ENCODE measurements at places on chromosomes 2 and 18.

- DNase-seq = no peak
- H3K4me3 ChIP-seq = no peak overlapping the region
- H3K4me1 ChIP-seq = no peaks in the 10 kb centered on the region
- no peak overlapping the region for H3K27ac ChIP-seq
- no peaks in the 10 kb centered on the region for H3K36me3 ChIP-seq
These were observed 16.6 kb downstream of the NPPC start for GRCh38 chr2:231909631-231910030.

- H3K4me3 ChIP-seq = no peak overlapping the region
- no peaks in the 10 kb centered on the region for H3K27me3 ChIP-seq
- H3K4me1 ChIP-seq = no peaks in the 10 kb centered on the region
- no peak overlapping the region for H3K27ac ChIP-seq
- no peaks in the 10 kb centered on the region for H3K36me3 ChIP-seq
- DNase-seq = no peak
These were observed 254.6 kb upstream of the RBBP8 start for GRCh38 chr18:22678486-22678885.

- no peak overlapping the region for H3K4me3 ChIP-seq
- DNase-seq = no peak
- no peaks in the 10 kb centered on the region for H3K27me3 ChIP-seq
- H3K4me1 ChIP-seq = no peaks in the 10 kb centered on the region
These were observed 98.7 kb downstream of the COPS8 start for GRCh38 chr2:237184192-237184918.

GRCh38 chr18:25279556-25279955 lies 72.4 kb downstream of the ZNF521 start:
- no peak for DNase-seq
- no peaks in the 10 kb centered on the region for H3K27me3 ChIP-seq
- no peak overlapping the region for H3K4me3 ChIP-seq
- H3K36me3 ChIP-seq = no peaks in the 10 kb centered on the region
- H3K27ac ChIP-seq = no peak overlapping the region

DNA sequence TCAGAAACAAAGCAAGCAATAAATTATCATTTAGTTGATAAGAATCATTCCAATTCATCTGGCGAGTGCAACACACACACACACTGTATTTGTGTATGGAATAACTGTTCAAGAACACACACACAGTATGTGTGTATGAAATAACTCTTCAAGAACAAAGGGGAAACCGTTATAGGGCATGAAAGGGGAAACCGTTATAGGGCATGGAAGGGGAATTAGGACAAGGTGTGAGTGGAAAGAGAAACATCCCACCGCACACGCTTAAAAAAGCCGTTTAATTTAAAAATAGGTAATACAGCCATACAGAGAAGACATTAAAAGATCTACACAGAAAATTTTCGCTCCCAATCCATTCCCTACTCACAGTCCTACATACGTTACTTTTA lies 607 bp upstream of the TSN start:
- no peak overlapping the region for H3K27ac ChIP-seq
- no peaks in the 10 kb centered on the region for H3K27me3 ChIP-seq
- H3K4me3 ChIP-seq = peak overlapping the region; percentile 54
- no peaks in the 10 kb centered on the region for H3K4me1 ChIP-seq
- DNase-seq = no peak
- H3K36me3 ChIP-seq = peaks cover 22% of the 10 kb centered on the region

DNA sequence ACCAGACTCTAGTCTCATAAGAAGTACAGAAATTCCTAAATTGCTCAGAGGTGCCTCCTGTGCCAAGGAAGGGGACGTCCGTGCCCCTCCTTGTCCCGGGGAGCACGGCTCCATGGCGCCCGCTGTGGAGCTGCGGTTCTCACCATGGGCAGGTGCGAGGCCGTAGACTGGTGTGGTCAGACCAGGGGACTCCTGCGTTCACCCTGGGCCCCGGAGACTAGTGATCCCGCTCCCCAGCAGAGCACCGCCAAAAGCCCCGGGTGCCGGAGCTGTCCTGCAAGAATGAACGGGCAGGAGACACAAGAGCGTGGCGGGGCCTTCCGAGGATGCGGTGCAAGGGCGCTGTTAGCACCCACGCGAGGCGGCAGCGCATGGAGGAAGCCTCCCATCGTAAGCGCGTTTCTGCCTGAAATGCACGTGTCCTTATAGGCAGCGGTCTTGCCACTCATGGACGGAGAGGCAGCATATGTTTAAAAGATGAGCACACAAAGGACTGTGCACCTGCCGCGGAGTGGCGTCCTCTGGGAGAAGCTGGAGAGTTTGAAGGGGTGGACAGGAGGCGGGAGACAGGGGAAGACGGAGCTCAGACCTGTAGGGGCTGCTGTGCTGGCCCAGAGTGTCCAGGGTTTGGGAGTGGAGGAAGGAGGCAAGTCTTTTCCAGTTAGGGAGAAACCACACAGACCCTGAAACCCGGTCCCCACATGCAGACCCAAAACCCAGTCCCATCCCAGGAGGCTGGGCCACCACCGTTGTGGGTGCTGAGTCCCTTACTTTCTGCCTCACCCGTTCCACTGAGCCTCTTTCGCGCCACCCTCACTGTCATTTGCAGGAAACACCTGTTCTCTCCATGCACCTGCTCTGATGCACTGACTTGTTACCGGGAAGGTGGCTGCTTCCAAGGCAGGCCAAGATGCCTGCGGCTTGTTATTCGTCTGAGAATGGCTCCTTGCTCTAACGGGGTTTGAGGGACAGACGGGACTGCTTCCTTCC lies 7.5 kb upstream of the KCNG2 start:
- no peak overlapping the region for H3K4me3 ChIP-seq
- H3K4me1 ChIP-seq = no peaks in the 10 kb centered on the region
- no peak overlapping the region for H3K27ac ChIP-seq

DNA sequence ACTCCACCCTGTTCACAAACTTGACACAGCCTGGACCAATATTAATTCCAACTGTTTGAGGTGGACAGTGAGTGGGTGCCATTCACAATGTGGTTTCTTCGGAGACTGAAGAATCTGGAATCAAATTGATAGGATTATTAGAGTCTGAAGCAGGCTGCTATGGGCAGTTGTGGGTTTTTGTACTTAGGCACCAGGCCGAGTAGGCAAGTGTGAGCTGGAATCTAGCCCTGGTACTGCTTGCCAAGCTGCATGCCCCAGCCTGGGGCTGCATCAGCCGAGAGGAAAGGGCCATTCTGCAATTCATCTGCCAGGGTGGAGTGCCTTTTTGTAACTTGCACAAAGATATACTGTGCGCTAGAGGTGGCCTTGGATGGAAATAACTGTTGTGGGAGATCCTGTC lies 654.7 kb upstream of the FANCL start:
- no peak overlapping the region for H3K27ac ChIP-seq
- DNase-seq = no peak
- H3K4me3 ChIP-seq = no peak overlapping the region
- no peaks in the 10 kb centered on the region for H3K4me1 ChIP-seq
- H3K27me3 ChIP-seq = no peaks in the 10 kb centered on the region
- no peaks in the 10 kb centered on the region for H3K36me3 ChIP-seq

- no peak overlapping the region for H3K27ac ChIP-seq
- DNase-seq = no peak
- no peak overlapping the region for H3K4me3 ChIP-seq
- H3K4me1 ChIP-seq = no peaks in the 10 kb centered on the region
These were observed 243.5 kb downstream of the ASXL3 start for GRCh38 chr18:33821503-33821902.

DNA sequence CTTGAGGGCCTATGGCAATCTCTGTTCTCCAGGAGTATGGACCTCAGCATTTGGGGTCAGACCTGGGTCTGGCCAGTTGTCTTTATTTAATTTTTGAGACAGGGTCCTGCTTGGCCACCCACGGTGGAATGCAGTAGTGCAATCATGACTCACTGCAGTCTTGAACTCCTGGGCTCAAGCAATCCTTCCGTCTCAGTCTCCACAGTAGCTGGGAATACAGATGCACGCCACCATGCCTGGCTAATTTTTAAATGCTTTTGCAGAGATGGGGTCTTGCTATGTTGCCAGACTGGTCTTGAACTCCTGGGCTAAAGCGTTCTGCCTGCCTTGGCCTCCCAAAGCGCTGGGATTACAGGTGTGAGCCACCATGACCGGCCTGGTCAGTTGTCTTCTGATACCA lies 46.4 kb upstream of the INHBB start:
- no peaks in the 10 kb centered on the region for H3K4me1 ChIP-seq
- no peak for DNase-seq
- no peaks in the 10 kb centered on the region for H3K27me3 ChIP-seq
- H3K27ac ChIP-seq = no peak overlapping the region

GRCh38 chr2:215579809-215580208 lies 143.9 kb upstream of the FN1 start:
- no peak overlapping the region for H3K4me3 ChIP-seq
- no peak for DNase-seq
- no peak overlapping the region for H3K27ac ChIP-seq
- no peaks in the 10 kb centered on the region for H3K27me3 ChIP-seq

GRCh38 chr2:83650898-83651297 lies 808.2 kb downstream of the SUCLG1 start:
- H3K4me3 ChIP-seq = no peak overlapping the region
- no peak for DNase-seq
- H3K36me3 ChIP-seq = no peaks in the 10 kb centered on the region
- H3K27ac ChIP-seq = no peak overlapping the region
- no peaks in the 10 kb centered on the region for H3K27me3 ChIP-seq
- H3K4me1 ChIP-seq = no peaks in the 10 kb centered on the region

DNA sequence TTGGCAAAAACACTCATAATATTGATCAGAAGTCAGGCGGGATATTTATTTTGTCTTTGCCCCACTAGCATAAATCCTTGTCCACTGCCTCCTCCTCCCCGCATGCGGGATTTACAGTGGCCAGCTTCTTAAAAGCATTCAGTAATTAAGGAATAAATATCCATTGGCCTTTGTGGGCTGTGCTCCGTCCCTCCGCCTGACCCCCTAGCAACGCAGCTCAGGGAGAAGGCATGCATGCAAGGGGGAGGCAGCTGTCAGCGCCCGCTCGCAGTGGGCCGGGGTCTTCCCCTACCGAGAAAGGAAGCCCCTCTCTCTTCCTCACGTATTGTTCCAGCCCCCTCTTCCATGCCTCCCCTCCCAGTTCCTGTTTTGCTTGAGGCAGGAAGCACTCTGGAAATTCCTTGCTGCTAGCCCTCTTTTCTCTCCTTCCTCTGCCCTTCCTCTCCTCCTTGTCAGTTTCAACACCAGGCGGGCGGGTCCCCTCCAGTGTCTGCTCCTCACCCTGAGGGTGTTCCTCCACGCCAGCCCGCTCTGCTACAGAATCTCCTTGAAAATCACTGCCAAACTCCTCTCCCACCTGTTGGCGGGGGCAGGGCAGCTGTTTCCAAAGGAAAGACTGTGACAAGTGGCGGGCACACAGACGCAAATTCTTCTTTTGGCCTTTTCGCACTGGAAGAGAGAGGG lies 60.1 kb downstream of the GBX2 start:
- no peaks in the 10 kb centered on the region for H3K27me3 ChIP-seq
- no peak for DNase-seq
- H3K27ac ChIP-seq = no peak overlapping the region

- no peak for DNase-seq
- H3K4me3 ChIP-seq = no peak overlapping the region
- H3K36me3 ChIP-seq = no peaks in the 10 kb centered on the region
- no peaks in the 10 kb centered on the region for H3K4me1 ChIP-seq
These were observed 54.9 kb upstream of the MAP2 start for GRCh38 chr2:209368914-209369313.

DNA sequence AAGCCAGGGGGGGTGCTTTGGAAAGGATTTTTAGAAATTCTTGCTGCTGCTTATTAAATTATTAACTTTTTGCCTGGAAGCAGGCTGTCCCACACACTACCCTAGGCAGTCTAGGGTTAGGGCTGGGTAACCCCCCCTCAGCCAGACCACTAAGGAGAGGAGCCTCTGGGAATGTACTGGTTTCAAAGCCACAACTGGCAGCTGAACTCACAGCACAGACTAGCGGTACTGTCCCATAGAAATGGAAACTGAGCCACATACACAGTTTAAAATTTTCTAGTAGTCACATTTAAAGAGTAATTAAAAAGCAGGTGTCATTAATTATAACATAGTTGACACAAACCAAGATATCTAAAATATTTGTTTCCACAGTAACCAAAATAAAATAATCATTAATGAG lies 50.1 kb downstream of the SPRED2 start:
- no peak overlapping the region for H3K27ac ChIP-seq
- no peaks in the 10 kb centered on the region for H3K36me3 ChIP-seq
- peaks cover 4% of the 10 kb centered on the region for H3K4me1 ChIP-seq
- no peak overlapping the region for H3K4me3 ChIP-seq

GRCh38 chr2:186445506-186445905 lies 40.6 kb upstream of the ZC3H15 start:
- DNase-seq = no peak
- no peaks in the 10 kb centered on the region for H3K27me3 ChIP-seq
- peaks cover 3% of the 10 kb centered on the region for H3K4me1 ChIP-seq
- H3K27ac ChIP-seq = no peak overlapping the region
- H3K4me3 ChIP-seq = no peak overlapping the region

- H3K4me1 ChIP-seq = no peaks in the 10 kb centered on the region
- H3K4me3 ChIP-seq = no peak overlapping the region
- no peaks in the 10 kb centered on the region for H3K36me3 ChIP-seq
These were observed 77.2 kb downstream of the NEURL3 start for GRCh38 chr2:96427917-96428316.

- no peak overlapping the region for H3K4me3 ChIP-seq
- peaks cover 7% of the 10 kb centered on the region for H3K4me1 ChIP-seq
- peak overlapping the region; percentile 24 for H3K27ac ChIP-seq
These were observed 25.8 kb downstream of the KIF1A start for GRCh38 chr2:240794178-240794721.

- peaks cover 10% of the 10 kb centered on the region for H3K4me1 ChIP-seq
- H3K36me3 ChIP-seq = no peaks in the 10 kb centered on the region
- no peaks in the 10 kb centered on the region for H3K27me3 ChIP-seq
- DNase-seq = no peak
These were observed 30.5 kb downstream of the NAB1 start for GRCh38 chr2:190679391-190679790.

DNA sequence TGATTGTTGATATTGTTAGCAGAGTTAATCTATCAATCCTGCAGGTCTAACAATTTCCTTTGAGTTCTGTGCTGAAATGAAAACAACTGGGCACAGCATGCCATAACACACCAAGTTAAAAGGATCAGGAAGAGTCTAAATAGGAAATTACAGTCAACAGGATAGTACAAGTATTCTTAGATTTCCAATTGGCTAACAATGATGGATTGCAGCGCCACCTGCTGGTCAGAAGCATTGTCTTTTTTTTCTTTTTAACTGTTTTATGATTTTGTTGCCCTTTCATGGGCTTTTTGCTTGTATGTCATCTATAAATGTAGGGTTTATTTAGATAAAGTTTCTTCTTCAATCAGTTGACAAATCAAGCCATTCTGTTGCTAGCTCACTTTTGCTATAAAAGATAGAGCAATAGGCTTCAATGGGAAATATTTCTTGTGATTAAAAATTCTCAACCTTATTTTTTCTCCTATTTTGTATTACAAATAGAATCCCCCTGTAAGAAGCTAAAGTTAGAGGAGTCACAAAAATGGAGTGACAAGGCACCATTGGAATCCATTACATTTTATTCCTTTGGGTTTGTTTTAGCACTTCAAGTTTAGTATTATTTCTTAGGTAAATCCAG lies 40.8 kb upstream of the RPRM start:
- peaks cover 2% of the 10 kb centered on the region for H3K27me3 ChIP-seq
- H3K4me1 ChIP-seq = no peaks in the 10 kb centered on the region
- H3K4me3 ChIP-seq = no peak overlapping the region
- H3K36me3 ChIP-seq = no peaks in the 10 kb centered on the region

All from H1 (cell line).